ENCODE measurements at places on chromosomes 7 and 10. TPM values are rescaled to one million over a fixed set of nuclear protein-coding genes. Genes with fewer than 3 reads are reported as not detected.
A peak's percentile ranks its signal among the peaks of the same experiment; 100 is the strongest.

DNA sequence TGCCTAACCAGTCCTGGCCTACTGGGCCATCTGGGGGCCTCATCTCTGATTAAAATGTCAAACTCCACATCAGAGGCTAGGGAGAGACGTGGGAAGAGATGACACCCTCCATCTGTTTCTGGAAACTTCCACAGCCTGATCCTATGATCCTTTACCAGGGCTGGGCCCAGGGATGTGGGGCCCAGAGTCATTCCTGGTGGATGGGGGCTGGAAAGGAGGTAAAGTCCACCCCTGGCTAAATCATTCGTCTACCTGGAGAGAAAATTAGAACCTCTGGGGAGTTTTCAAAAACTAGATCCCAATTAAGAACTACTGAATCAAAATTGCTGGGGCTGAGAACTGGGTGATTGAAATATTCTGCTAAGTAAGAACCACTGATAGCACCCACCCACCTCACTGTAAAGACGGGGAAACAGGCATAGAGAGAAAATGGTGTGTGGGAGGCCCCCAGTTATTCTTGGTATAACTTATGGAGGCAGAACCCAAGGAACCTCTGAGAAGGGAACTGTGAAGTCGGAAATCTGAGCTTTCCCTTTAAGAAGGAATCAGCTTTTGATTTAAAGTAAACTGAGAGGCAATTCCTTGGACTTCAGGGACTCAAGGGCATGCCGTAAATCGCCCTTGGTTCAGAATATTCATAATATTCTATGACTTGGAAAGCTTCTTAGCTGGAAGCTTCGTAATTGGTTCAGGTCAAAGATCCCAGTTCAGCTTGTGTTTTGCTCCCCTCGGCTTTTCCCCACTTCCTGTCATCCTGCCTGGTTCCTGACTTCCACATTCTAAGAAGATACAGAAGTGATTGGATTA is 53.1 kb downstream of the PRKAG2 start:
- no peak overlapping the region for H3K27ac ChIP-seq
- no peaks in the 10 kb centered on the region for H3K27me3 ChIP-seq
- no peak for DNase-seq
- peaks cover 4% of the 10 kb centered on the region for H3K36me3 ChIP-seq
- peaks cover 13% of the 10 kb centered on the region for H3K4me1 ChIP-seq

Gene BTBD16
- not detected for total RNA-seq

DNA sequence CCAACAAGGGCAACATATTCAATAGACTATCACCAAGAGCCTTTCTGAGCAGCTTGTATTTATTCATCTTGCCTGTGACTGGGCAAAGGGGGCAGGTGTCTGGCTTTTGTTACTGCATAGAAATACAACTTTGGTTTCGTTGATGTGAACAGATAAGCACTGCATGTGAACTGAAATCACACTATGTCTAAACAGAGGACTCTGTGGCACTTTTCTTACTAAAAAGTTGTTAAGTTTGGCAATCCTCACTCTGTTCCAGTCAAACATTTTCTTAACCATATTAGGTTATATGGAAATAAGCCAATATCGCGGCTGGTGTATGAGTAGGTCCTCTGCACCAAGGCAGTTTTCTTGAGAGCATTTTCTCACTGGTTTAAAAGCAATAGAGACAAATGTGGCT is 48.5 kb downstream of the CALD1 start:
- H3K4me3 ChIP-seq = no peak overlapping the region
- no peaks in the 10 kb centered on the region for H3K4me1 ChIP-seq
- peaks cover 9% of the 10 kb centered on the region for H3K27me3 ChIP-seq
- H3K36me3 ChIP-seq = no peaks in the 10 kb centered on the region

GRCh38 chr7:87148332-87148955 is 3.8 kb upstream of the DMTF1 start:
- DNase-seq = no peak
- H3K27ac ChIP-seq = no peak overlapping the region
- peaks cover 6% of the 10 kb centered on the region for H3K36me3 ChIP-seq

DNA sequence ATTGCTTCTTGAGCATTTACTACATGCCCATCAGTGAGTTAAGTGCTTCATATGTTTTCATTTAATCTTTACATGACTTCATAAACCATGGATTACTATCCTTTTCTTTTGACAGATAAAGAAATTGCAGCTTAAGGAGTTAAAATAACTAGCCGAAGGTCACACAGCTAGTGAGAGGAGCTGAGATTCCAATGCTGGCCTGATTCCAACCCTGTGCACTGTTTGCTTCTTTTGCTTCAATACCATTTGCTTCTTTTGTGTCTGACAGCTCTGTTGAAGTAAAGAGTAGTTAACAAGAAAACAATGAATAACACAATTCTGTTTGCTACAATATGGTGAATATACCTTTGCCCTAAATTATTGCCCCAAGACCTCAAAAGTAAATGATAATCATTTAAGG is 132.4 kb downstream of the GRM3 start:
- H3K36me3 ChIP-seq = no peaks in the 10 kb centered on the region
- no peak overlapping the region for H3K27ac ChIP-seq
- H3K4me3 ChIP-seq = no peak overlapping the region
- DNase-seq = no peak
- H3K4me1 ChIP-seq = no peaks in the 10 kb centered on the region

DNA sequence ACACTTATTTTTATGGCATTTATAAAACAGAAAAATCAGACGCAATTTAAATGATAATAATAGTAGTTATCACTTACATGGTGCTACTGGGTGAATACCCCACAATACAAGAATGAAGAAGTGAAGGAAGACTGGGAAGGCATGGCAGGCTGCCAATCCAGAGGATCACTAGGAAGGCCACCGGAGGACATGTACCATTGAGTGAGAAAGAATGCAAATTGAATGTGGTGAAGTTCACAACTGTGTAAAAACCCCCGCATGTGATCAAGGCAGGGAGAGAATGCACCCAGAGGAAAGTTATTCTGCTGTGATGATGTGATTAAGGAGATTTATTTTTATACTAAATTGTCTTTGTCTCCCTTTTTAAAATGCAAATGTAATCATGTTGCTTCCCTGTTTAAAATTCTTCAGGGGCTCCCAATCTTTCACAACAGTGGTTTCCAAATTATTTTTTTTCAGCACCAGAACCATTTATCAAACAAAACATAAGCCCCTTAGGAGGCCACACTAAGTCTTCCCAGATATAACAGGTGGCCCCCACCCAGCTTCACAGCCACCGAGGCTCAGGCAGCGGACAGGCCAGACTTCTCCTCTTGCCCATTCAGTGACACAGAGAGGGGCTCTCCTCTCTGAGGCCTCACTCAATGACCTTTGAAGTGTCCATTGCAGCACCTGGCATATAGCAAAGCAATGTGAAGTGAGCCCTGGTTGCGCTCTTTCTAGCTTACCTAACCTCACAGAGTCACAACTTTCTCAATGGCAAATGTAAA is 59.6 kb downstream of the FRMPD2 start:
- no peak overlapping the region for H3K4me3 ChIP-seq
- peaks cover 34% of the 10 kb centered on the region for H3K27me3 ChIP-seq
- no peak for DNase-seq
- H3K27ac ChIP-seq = no peak overlapping the region

GRCh38 chr7:86328801-86329433 is 314.8 kb upstream of the GRM3 start:
- DNase-seq = no peak
- no peaks in the 10 kb centered on the region for H3K27me3 ChIP-seq
- no peaks in the 10 kb centered on the region for H3K36me3 ChIP-seq
- H3K4me3 ChIP-seq = no peak overlapping the region
- no peak overlapping the region for H3K27ac ChIP-seq

DNA sequence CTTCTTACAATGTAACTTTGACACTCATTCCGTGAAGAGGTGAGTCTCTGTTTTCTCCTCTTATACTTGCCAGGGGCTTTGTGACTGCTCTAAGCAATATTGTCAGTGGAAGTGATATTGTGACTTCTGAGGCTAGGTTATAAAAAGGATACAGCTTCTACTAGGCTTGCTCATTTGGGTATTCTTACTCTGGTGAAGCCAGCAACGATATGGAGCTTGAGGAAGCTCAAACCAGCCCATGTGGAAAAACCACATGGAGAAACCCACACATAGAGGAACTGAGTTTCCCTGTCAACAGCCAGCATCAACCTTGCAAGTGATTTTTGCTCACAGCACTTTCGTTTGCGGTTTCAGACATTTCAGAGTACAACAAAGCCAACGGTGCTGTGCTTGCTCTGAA is 149.6 kb upstream of the SEMA3E start:
- no peak overlapping the region for H3K27ac ChIP-seq
- H3K4me3 ChIP-seq = no peak overlapping the region
- no peak for DNase-seq
- H3K36me3 ChIP-seq = no peaks in the 10 kb centered on the region
- H3K27me3 ChIP-seq = no peaks in the 10 kb centered on the region

GRCh38 chr7:138980563-138981291 is 462 bp downstream of the KIAA1549 start:
- no peak overlapping the region for H3K27ac ChIP-seq
- H3K27me3 ChIP-seq = peaks cover 49% of the 10 kb centered on the region
- H3K4me1 ChIP-seq = peaks cover 18% of the 10 kb centered on the region
- no peaks in the 10 kb centered on the region for H3K36me3 ChIP-seq

GRCh38 chr7:143040209-143040715 is 11.9 kb upstream of the OR6V1 start:
- H3K36me3 ChIP-seq = peaks cover 2% of the 10 kb centered on the region
- H3K4me1 ChIP-seq = peaks cover 4% of the 10 kb centered on the region
- no peak overlapping the region for H3K4me3 ChIP-seq
- DNase-seq = no peak

- no peak overlapping the region for H3K4me3 ChIP-seq
- DNase-seq = no peak
- H3K4me1 ChIP-seq = no peaks in the 10 kb centered on the region
- H3K36me3 ChIP-seq = no peaks in the 10 kb centered on the region
- peaks cover 64% of the 10 kb centered on the region for H3K27me3 ChIP-seq
These were observed 141.4 kb upstream of the PRKCQ start for GRCh38 chr10:6721480-6721879.

Gene PON1
- total RNA-seq = not detected

GRCh38 chr10:6200734-6201515 is 1.8 kb upstream of the PFKFB3 start:
- H3K4me1 ChIP-seq = peaks cover 27% of the 10 kb centered on the region
- no peaks in the 10 kb centered on the region for H3K27me3 ChIP-seq
- peak overlapping the region; percentile 93 for H3K4me3 ChIP-seq
- peak; percentile 23 for DNase-seq
- H3K36me3 ChIP-seq = peaks cover 5% of the 10 kb centered on the region

DNA sequence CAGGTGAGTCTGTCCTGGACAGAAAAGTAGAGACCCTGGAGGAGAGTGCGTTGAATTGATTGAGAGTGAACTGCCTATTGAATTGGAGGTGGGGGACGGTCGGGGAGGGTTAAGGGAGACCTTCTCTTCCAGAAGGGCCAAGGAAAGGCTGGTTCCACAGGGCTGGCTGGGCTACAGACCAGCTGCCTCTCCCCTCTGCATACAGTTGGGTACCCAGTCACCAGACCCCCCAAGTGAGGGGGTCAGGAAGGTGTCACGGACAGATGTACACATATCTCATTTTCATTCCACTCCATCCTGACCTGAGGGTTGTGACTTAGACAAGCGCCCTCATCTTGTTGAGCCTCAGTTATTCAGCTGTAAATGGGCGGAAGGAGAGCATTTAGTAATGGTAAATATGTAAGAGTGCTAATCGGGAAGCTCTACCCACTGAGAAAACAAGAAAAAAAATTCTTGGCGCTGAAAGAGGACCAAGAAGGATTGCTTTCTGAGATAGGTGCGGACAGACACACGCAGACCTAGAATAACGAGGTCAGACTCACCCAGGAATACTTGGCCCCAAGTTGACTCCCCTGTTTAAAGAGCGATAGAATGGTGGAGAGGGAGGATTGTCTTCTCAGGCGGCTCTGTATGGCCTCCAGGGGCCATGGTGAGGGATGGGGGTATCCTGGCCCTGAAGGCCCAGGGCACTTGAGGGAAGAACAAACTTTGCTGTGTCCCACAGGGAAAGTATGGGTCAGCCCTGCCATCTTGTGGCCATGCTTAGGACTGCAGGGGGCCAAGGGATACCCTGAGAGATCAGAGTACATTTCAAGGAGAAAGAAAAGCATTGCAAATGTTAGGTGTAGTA is 7.2 kb upstream of the MBL2 start:
- H3K27ac ChIP-seq = no peak overlapping the region
- H3K27me3 ChIP-seq = no peaks in the 10 kb centered on the region
- H3K4me1 ChIP-seq = no peaks in the 10 kb centered on the region
- no peaks in the 10 kb centered on the region for H3K36me3 ChIP-seq
- no peak overlapping the region for H3K4me3 ChIP-seq
- no peak for DNase-seq

- no peak for DNase-seq
- no peak overlapping the region for H3K27ac ChIP-seq
- no peaks in the 10 kb centered on the region for H3K36me3 ChIP-seq
- H3K27me3 ChIP-seq = no peaks in the 10 kb centered on the region
These were observed 804.3 kb upstream of the COBL start for GRCh38 chr7:52120912-52121311.

- H3K4me3 ChIP-seq = no peak overlapping the region
- no peak overlapping the region for H3K27ac ChIP-seq
- DNase-seq = no peak
- H3K36me3 ChIP-seq = no peaks in the 10 kb centered on the region
- H3K4me1 ChIP-seq = peaks cover 11% of the 10 kb centered on the region
These were observed 1.7 kb upstream of the TBATA start for GRCh38 chr10:70786799-70787415.

GRCh38 chr7:66505531-66506451 is 122.9 kb upstream of the KCTD7 start:
- peaks cover 6% of the 10 kb centered on the region for H3K27me3 ChIP-seq
- no peak overlapping the region for H3K27ac ChIP-seq
- DNase-seq = no peak
- peaks cover 2% of the 10 kb centered on the region for H3K4me1 ChIP-seq
- peak overlapping the region; percentile 79 for H3K4me3 ChIP-seq

- no peak for DNase-seq
- H3K27ac ChIP-seq = peak overlapping the region; percentile 94
- no peaks in the 10 kb centered on the region for H3K27me3 ChIP-seq
These were observed 120.7 kb downstream of the SRPK2 start for GRCh38 chr7:105268056-105268455.

Gene KEL
- total RNA-seq = 0.52 TPM

Gene CALY
- total RNA-seq = 1.9 TPM

Gene NAT16
- total RNA-seq = not detected

Gene ATAD1
- 25.1 TPM for total RNA-seq

DNA sequence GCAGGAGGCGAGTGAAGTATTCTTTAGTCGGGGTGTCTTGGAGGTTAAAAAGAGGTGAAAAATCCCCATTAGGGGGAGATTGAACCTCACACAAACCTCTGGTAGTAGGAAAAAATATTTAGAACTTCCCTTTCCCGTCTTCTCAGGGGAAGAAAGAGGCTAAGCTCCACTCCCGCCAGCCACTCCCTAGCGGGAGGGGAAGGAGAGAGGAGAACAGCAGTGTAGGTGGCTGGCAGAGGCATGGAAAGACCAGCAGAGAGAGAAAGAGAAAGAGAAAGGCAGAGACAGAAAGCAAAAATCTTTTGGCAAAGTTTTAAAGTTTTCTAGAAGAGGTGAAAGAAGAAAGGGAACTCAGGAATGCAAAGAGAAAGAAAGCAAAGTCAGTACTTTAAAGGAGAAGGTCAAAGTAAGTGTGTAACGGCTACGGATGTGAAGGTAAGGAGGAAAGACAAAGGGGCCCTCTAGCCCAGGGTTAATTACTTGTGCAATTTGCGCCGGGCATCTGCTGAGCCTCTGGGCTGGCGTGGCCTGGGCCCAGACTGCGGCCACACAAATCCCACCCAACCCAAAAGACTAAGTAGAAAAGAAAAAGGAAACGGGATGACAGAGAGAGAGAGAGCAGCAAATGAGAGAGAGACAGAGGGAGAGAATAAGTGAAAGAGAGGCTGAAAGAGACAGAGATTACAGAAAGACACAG is 72.3 kb upstream of the ZNF746 start:
- no peak overlapping the region for H3K27ac ChIP-seq
- H3K36me3 ChIP-seq = peaks cover 5% of the 10 kb centered on the region
- no peaks in the 10 kb centered on the region for H3K4me1 ChIP-seq
- no peak overlapping the region for H3K4me3 ChIP-seq
- H3K27me3 ChIP-seq = no peaks in the 10 kb centered on the region
